AG09309 (cell line): ENCODE measurements at places on chromosomes 12 and 14.
A peak's percentile ranks its signal among the peaks of the same experiment; 100 is the strongest.

- no peak for DNase-seq
Observed at GRCh38 chr14:105021656-105022275, 883 bp upstream of the CDCA4 start.

DNA sequence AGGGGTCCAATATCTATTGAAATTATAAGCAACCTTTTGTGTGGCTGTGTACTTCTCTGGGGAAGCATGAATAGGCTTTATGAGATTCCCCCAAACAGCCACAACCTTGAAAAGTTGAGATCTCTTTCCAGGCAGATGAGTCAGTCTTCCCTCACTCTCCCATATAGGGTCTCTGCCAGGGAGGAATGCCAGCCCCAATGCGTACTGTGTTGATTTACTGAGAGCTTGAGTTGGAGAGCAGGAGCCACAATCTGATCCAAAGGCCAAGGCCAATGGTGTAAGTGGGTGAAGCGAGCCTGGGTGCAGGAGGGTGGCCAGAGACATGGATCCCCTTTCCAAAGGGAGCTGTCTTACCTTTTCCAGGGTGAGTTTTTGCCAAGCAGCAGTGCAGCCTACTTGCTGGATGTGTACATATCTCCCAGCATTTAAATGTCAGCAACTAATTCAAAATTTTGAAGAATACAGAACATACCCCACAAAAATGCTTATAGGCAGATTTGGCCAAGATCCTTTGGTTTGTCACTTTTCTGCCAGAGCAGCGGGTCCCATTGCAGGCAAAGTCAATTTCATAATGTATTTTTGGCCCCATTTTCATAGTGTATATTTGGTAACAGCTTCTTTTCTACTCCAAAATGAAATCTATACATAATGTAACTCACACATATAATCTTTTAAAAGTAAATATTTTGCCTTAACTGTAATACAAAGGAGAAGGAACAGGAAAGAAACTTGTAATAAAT lies 88.2 kb downstream of the TBC1D30 start:
- DNase-seq: no peak

DNA sequence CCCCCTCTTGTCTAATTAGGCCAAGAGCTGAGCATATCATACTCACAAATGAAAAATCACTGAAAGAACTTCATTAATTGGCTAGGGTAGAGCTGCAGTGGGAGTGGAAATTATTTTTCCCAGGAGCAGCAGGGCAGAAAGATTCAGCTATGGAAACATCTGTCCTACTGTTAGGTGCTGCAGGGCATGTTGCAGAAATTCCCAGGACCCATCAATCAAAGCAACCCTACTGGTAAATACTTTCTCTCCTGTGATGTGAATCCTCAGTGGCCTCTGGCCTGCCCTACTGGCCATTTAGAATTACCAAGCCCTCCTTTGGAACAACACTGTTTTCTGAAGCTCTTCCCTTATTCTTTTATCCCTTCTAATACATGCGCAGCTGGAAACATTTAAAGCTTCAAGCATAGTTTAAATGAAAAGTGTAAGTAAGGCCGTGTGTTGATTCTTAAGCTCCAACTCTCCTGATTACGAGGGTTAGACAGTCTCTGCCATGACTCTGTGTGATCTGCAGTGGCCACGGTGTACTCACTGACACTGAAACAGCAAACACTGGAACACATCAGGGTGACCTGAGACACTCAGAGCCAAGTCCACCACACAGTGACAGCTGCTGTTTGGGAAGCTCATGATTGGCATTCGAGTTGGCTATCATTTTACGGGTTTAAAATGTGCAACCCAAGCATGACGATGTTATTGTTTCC lies 62.6 kb upstream of the TMCC3 start:
- DNase-seq: no peak

GRCh38 chr14:86799244-86799647 lies 1193.7 kb downstream of the GALC start:
- peak; percentile 95 for DNase-seq

DNA sequence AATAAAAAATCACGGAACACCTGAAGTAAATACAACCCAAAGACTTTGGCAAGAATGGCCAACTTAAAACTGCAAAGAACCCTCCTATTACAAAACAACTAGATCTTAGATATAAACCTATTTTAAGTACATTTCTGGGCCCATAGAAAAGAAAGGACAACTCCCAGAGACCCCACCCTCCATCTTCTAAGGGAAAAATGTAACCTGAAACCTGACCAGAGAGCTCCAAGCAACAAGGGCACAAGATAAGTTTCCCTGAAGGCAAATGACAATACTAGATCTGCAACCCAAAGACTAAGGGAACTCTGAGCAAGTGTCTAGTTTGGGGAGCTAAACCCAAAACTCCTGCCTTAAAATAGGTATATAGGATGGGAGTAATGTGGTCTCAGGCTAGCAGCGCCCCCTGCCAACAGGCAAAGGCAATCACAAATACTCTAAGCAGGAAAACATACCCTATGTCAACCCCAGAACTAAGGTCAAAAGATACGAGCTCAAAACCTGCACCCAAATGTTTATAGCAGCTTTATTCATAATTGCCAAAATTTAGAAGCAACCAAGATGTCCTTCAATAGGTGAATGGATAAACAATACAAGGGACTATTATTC lies 218.9 kb downstream of the ITPR2 start:
- DNase-seq: no peak

GRCh38 chr14:73503648-73504047 lies 12.9 kb downstream of the RIOX1 start:
- peak; percentile 34 for DNase-seq

GRCh38 chr14:73726025-73726961 lies 12.1 kb upstream of the PNMA1 start:
- DNase-seq: no peak

GRCh38 chr14:69263364-69263763 lies 3.4 kb downstream of the GALNT16 start:
- DNase-seq: peak; percentile 97

DNA sequence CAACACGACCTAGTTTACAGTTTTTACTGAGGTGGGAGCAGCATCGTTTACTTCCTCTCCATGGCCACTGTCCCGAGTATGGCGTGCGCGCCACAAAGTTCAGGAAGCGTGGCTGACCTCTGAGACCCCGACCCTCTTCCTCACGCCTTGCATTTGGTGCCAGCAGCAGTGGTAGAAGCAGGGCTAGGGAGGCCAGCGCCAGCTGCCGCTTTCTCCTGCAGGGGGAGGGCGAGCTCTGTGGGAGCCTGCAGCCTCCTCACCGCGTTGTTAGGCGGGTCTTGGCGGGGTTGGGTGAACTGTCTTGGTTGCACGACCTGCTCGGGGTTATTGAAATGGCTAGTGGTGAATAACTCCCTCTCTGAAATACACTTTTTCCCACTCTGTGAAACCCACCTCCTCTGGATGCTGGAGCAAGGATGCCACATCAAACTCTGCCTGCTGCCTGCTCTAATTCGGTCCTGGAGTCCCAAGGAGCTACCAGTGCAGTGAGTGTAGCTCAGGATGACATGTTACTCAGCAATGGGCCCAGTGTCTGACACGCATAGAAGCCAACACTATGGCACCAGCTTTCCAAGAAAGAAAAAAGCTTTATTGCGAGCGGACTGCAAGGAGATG lies 22.3 kb upstream of the TDRD9 start:
- DNase-seq: no peak

GRCh38 chr14:36111822-36112583 lies 64.5 kb downstream of the PTCSC3 start:
- no peak for DNase-seq

- DNase-seq: no peak
Observed at GRCh38 chr12:52617403-52617785, 965 bp downstream of the KRT73 start.

GRCh38 chr12:19066475-19067001 lies 63.0 kb upstream of the PLEKHA5 start:
- no peak for DNase-seq

- no peak for DNase-seq
Observed at GRCh38 chr12:99302874-99303273, 344.7 kb upstream of the GARIN6 start.

GRCh38 chr12:116502141-116502725 lies 56.9 kb upstream of the MAP1LC3B2 start:
- DNase-seq: no peak

DNA sequence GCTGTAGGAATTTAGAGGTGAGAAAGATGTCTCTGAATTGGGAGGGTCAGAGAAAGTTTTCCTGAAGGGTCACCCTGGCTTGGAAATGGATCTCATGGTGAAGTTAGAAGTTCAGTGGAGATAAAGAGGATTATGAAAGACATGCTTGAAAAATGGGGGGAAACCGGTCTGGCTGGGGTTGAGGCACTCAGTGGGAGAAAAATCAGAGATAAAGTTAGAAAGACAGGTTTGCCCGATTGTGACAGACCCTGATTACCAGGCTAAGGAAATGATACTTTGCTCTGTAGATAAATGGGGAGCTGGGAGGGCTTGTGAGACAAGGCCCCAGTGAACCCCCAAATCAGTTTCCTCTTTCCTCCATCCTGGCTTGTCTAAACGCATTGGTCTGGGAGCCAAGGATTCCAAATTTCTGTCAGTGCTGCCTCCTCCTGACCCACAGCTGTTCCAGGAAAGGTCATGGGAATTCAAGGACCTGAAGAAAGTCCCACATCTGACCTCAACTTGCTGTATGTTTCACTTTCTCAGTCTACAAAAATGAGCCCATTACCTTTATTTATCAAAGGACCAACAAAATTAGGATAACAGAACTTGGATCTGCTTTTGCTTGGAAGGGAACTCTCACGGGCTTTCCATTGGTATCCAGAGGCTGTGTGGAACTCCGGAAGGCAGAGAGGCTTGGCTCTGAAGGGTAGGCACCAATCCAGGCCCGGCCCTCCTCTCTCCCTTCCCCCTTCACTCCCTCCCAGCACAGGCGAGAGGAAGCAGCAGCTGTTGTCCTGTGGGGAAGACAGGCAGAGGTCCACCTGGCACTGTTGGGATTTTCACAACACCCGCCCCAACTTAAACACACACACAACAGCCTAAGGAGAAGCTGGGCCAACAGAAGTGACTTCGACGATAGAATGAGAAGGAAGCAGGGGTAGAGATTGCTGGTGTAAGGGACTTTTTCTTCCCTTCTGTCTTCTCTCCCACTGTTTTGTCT lies 3.4 kb upstream of the RNASE7 start:
- DNase-seq: no peak

DNA sequence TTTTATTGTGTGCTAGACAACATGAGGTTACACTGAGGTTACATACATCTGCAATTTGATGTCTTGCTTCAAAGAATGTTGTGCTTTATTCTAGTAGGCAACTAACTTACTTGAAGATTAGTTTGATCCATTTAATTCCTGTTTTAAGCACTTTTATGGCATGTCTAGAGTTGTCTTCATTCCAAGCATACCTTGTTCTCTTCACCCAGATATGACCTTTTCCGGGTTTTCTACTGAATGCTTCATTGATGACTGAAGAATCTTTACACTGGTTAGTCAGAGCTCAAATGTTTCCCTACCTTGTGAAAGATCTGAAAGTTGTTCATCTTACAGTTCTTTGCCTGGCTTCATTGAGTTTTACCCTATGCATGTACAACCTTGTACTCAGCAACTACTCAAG lies 274.0 kb upstream of the KITLG start:
- DNase-seq: peak; percentile 67

GRCh38 chr12:124071075-124071443 lies 98.0 kb downstream of the ZNF664 start:
- DNase-seq: no peak

DNA sequence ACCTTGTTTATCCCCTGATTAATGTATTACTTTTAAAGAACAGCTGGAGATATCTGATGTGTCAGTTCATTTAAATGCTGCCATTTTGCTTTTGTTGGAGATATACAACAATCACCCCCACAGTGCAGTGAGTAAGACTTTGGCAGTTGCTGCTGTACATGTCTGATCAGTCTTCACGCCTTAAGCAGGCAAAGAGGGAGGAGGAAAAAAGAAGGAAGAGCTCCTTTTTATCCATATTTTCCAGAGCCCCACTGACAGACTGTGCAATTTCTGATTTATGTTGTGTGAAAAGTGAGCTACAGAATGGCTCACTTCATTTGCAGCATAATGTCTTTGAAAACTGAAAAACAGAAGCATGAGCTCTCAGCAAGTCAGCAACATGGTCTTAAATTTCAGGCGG lies 319.7 kb upstream of the LRIG3 start:
- DNase-seq: no peak

- DNase-seq: no peak
Observed at GRCh38 chr12:78571953-78572352, 292.6 kb upstream of the SYT1 start.

DNA sequence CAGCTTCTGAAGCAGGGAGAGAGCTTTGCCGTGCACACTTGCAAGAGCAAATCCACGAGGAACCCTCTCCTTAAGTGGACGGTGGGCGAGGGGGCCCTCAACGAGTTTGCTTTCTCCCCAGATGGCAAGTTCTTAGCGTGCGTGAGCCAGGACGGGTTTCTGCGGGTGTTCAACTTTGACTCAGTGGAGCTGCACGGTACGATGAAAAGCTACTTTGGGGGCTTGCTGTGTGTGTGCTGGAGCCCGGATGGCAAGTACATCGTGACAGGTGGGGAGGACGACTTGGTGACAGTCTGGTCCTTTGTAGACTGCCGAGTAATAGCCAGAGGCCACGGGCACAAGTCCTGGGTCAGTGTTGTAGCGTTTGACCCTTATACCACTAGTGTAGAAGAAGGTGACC lies 69.0 kb downstream of the WDR20 start:
- no peak for DNase-seq

GRCh38 chr12:26580619-26581018 lies 252.4 kb downstream of the ITPR2 start:
- DNase-seq: no peak

DNA sequence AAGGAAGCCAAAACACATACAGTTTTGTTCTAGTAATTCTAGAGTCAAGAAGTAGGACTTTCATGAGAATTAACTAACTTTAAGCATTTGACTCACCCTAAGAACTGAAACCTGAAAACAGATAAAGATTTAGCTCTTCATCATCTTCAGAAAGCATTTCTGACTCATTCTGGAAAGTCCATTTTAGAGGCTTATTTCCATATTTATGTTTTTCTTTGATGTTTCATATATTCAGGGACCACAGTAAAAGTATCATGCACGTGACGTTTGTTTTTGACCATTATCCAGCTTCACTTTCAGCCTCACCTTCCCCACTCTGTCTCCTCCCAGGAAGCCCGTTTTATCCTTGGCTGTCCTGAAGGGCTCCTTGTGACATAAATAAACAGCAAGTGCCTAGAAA lies 79.2 kb downstream of the MDGA2 start:
- DNase-seq: no peak

DNA sequence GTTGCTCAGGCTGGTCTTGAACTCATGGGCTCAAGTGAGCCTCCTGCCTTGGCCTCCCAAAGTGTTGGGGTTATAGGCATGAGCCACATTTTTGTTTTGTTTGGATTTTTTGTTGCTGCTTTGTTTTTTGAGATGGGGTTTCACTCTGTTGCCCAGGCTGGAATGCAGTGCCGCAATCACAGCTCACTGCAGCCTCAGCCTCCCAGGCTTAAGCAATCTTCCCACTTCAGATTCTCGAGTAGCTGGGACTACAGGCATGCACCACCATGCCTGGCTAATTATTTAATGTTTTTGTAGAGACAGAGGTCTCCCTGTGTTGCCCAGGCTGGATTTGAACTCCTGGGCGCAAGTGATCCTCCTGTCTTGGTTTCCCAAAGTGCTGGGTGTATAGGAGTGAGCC lies 5.7 kb upstream of the PLEK2 start:
- no peak for DNase-seq

GRCh38 chr12:130111965-130112496 lies 50.2 kb upstream of the FZD10 start:
- DNase-seq: no peak

- DNase-seq: no peak
Observed at GRCh38 chr14:39827901-39828655, 395.8 kb upstream of the FBXO33 start.
